ENCODE measurements at places on chromosomes 12 and 14.

DNA sequence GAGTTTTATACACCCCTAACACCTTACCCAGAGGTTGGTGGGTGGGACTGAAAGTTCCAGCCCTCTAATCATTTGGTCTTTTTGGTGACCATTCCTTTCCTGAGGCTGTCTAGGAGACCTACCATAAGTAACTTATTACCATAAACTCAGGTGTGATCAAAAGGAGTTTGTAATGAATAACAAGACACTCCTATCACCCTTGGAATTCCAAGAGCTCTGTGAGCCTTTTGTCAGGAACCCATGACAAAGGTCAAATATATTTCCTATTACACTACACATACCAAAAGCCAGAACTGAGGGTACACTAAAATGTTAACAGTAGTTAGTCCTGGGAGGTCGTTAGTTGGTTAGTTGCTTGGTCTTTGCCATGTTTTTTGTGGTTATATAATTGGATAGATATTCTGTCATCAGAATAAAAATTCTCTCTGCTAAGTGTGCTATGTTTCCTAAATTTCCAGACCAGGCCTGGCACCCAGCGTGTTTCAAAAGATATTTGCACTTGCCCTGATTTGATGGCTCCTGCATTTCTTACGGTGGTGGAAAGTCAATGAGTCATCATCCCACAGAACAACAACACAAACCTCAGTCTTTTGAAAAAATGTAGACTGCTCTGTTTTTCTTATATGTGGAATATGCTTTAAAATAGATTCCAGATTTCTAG lies 27.0 kb upstream of the AKAP5 start:
- DNase-seq: peak; percentile 90

DNA sequence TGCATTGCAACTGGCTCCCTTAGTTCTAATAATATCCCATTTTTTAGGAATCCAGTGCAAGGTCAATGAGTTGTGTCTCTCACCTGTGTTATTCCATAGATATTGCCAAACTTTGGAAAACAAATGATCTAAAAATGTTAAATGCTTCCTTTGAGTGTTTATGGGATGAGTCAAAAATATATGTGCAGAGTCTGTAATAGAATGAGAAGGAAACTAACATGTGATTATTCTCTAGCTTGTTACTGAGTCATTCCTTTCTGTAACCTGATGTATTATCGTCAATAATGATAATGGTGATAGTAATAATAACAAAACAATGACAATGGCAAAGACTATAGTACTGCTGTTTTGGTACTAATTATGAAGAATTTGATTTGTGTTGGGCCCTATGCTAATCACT lies 11.5 kb downstream of the ACSS3 start:
- no peak for DNase-seq

- DNase-seq: no peak
Observed at GRCh38 chr14:104248203-104249055, 110.0 kb downstream of the KIF26A start.

DNA sequence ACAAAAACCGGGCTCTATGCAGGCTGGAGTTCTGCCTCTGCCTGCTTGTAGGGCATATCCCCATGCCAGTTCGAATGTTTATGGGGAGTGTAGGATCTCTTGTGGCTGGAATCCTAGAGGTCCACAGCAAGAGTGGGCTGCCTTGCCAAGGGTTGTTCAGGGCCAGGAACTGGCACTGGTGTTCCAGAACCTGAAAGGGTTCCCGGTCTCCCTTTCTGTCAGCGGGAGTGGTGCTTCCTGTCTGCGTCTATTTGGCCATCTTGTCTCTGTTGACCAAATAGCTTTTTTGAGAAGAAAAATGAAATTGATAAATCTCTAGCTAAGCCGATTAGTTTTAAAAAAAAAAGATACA lies 17.8 kb downstream of the OLR1 start:
- DNase-seq: no peak

DNA sequence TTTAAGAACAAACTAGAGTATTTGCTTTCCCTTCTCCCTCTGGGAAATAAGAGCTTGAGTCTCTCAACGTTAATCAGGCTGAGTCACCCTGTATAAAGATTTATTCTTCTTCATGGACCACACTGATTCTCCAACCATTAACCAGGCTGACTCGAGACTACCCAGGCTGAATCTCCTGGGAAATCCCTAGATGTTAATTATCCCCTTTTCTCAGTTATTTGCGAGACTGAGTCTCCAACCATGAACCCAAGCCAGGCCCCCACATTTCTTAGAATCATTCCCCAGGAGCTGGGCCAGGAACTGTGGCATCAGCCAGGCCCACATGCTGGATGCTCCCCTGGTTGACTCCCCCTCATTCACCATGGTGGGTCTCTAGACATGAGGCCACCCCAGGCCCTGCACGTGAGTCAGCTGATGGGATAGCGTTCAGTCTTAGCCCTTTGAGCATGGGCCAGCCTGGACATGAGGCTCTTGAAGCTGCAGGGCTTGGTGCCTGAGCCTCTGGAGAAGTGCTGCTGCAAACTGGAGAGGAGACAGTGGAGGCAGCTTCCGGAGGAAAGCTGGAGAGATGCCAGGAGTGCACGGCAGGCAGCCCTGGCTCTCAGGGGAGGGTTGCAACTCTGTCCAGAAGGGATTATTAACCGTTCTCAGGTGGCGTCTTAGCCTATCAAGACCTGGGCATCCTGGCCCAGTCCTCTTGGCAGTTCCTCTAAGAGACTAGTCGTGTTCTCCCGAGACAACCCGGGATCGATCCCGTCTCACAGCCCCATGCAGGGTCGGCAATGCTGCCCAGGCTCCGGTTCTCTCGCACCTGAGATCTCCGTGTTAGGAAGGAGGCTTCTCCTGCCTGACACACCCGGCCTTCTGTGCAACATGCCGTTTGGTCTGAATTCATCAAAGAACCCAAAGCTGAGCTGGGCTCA lies 296.6 kb downstream of the ADGRD1 start:
- no peak for DNase-seq

- no peak for DNase-seq
Observed at GRCh38 chr12:97960741-97961608, 498.4 kb downstream of the RMST start.

DNA sequence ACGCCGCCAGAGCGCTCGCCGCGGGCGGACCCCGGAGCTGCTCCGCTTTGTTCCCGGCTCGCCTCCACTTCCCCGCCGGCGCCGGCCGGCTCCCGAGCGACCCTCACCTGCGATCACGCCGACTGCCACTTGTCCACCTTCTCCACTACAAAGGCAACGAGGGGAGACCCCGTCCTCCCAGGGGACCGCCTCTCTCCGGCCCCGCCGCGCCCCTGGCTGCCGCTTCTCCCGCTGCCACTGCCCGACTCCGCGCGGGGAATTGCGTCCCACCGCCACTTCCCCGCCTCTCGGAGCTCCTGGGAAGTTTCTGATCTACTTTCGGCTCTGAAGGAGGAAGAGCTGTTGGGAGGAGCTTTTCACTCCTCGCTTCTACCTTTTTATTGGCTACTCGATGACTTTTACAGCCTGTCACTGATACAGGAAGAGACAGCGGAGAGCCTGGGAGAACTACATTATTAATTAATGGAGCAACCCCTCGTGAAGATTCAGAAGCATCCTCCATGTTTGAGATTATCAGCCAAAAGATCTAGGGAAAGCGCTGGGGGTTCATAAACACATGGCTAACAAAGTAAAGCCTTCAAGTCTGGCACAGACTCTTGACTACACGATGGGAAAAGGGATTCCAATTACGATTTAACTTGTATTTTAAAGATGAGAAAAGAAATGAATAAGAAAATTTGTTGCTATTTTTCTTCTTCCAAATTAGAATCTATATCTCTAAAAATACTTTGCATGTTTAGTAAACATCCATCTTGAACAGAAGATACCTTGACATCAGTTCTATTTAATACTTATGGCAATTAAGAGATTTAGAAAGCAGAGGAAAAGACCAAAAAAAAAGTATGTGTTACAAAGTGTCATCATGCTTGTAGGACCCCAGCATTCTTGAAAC lies at the start of gene BAZ1A:
TSS of gene BAZ1A (minus strand) at position 330 of the 892 bp plus-strand sequence. CDS start 756 bp downstream, outside the sequence.
- DNase-seq: peak; percentile 83

DNA sequence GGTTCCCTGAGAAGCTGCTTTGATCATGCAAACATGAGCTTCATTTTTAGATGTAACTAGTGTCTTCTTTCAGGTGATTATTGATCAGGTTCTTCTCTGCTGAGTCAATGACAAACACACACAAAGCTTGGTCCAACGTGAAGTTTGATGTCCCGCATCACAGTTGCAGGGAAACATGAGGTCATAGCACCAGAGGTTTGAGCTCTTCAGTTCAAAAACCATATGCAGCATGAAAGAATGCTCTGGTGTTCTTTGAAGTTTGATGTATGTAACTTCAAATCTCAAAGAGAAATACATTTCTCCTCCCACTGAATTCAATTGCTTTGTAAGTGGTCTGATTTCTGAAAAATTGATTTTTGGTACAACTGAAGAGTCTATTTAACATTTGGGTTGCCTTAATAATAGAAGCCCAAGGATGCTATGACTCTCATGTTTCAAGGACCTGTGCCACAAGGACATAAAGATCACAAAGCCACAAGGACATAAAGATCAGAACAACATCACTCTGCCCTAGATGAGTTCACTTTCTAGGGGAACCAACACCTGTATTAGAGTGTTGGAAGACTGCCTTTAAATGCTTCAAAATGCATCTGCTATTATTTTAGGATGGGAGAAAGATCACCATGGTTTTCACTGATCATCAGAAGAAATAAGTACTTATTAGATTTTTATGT lies 31.1 kb upstream of the AMIGO2 start:
- no peak for DNase-seq

GRCh38 chr12:65269603-65270002 lies 8.9 kb upstream of the MSRB3 start:
- DNase-seq: no peak

GRCh38 chr12:117875744-117876435 lies 92.9 kb downstream of the KSR2 start:
- no peak for DNase-seq

Measured in fibroblast of skin of left biceps (primary cell).